ENCODE measurements at places on chromosomes 13 and 19.

GRCh38 chr19:30846102-30846501, 473.9 kb downstream of the ZNF536 start:
- DNase-seq = no peak

DNA sequence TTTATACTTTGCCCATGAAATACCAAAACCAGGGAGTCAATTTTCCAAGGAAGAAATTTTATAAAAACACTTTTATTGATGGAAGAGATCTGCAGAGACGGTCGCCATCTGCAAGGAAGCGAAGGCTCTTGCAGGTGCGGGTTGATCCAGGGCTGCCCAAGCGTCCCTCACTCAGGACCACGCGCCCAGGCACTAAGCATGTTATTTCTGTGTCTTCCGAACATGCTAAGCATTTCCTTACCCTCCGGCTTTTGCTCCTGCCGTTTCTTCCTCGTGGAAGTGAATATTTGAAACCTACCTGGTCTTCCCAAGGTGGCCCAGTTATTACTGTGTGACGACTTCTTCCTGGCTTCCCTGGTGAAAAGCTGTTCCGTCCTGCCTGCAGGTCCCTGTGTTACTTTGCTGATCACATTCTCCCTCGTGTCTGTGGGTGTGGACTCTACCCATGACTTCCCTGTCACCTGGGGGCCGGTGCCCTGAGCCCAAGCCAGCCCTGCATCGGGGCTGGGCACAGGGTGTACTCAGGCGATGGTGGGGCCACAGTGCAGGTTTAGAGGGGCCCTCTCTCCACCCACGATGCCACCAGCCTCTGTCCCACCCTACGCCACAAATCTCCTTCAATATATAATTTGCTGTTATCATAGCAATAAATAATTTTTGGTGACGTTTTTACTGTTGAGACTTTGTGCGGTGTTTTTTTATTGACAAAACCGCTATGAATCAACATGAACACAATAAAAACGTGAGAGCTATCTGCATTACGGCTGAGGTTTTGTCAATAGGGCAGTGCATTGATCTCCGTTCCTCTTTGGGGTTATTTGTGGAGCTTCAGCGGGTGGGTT, 119.4 kb downstream of the URI1 start:
- no peak for DNase-seq

- no peak for DNase-seq
Measured at GRCh38 chr19:40995355-40995754, 4.3 kb downstream of the CYP2B6 start.

- no peak for DNase-seq
Measured at GRCh38 chr13:77820431-77821149, 98.0 kb downstream of the EDNRB start.

DNA sequence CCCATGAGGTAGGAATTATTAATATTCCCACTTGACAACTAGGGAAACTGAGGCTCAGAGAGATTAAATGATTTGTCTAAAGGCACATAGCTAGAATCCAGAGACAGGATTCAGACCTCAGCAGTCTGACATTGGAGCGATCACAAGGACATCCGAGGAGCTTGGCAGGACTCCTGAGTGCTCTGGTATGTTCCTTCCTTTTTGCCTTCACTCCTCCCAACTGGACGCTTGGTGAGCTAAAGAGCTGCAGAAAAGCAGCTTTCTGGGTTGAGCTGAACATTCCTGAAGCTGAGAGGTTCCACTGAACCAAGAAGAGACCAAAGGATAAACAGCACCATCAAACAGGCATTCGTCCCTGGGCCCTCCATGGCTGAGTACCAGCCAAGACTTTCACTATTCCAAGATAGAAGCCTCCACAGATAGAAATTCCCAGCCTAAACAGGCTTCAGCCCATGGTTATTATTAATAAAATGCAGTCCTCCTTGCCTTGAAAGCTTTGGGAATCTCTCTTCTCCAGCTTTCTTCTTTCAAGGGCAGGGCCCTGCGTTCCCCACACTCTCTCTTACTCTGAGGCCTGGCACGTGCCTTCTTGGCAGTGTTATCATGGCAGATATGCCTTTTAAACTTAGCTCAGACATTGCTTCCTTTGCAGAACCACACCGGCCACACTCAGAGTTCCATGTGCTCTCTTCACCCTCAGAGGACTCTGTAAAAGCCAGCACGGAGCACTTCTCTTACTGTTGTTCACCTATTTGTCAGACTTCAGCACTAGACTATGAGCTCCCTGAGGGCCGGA, 97.1 kb downstream of the CYSLTR2 start:
- no peak for DNase-seq

GRCh38 chr13:98447881-98448641, 128.8 kb downstream of the STK24 start:
- DNase-seq = no peak

DNA sequence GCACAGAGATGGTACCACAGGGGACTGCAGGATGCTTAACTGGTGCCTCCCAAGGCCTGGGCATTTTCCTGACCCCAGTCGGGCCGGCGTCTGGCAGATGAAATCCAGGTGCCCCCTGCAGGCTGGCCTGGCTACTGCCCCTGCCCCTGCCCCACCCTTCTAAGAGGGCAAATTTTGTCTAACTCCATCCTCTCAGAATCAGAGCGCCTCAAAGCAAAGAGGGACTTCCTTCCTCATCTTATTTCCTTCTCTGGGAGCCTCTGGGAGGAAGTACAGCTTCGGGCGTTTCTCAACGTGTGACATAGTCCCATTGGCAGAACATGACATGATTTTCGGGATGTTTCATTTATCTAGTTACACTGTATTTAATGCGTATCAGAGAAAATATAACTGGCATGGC, 2.7 kb downstream of the PRKACA start:
- DNase-seq = no peak

GRCh38 chr19:45483033-45483432, 13.8 kb downstream of the RTN2 start:
- DNase-seq = no peak

DNA sequence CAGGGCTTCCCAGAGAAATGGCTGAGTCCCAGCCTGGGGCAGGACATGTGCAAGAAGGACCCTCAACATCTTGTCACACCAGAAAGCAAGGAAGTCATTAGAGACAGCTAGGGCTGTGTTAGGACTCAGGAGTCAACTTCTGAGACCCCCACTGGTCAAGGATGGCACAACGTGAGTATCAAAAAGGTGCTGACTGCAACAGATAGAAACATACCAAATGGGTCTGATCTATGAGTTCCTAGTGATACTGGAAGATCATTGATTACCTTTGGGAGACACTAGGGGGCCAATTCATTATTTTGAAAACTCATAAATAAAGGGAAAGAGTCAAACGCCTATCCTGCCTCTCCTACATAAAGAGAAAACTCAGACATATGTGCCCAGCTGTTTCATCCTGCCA, 73.5 kb upstream of the GJB6 start:
- no peak for DNase-seq

GRCh38 chr19:49852631-49853126, 1.7 kb downstream of the PTOV1 start:
- DNase-seq = no peak

GRCh38 chr19:48548253-48548911, 3.6 kb upstream of the SULT2B1 start:
- no peak for DNase-seq

DNA sequence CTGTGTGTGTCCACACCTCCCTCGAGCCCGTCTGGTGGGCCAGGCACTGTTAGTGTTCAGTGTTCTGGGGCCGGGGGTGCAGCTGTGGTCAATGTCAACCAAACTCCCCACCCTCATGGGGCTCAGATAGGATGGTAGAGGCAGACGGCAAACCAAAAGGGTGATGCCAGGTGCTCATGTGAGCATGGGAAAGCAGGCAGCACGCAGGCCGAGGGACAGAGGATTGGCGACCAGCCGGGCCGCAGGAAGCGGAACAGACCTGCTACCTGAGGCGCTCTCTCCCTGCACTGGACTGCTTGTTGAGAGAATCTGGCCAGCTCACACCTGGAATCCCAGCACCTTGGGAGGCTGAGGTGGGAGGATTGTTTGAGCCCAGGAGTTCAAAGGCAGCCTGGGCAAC, 29.1 kb downstream of the DHX34 start:
- no peak for DNase-seq

DNA sequence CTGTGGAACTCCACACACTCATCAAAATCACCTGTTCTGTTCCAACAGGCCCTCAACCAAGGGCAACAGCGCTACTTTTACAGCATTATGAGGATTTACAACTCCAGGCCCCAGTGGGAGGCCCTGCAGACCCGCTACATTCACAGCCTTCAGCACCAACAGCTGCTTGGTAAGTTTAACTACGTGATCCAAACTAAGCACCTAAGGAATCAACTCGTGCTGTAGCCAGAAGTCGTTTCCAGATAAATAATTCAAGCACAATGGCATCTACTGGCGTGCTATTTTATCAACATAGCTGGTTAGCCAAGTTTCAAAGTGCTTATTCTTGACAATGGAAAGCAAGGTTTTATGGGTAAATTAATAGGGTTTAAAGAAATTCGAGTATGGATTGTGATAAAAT, 5.3 kb downstream of the FAM216B start:
- no peak for DNase-seq

DNA sequence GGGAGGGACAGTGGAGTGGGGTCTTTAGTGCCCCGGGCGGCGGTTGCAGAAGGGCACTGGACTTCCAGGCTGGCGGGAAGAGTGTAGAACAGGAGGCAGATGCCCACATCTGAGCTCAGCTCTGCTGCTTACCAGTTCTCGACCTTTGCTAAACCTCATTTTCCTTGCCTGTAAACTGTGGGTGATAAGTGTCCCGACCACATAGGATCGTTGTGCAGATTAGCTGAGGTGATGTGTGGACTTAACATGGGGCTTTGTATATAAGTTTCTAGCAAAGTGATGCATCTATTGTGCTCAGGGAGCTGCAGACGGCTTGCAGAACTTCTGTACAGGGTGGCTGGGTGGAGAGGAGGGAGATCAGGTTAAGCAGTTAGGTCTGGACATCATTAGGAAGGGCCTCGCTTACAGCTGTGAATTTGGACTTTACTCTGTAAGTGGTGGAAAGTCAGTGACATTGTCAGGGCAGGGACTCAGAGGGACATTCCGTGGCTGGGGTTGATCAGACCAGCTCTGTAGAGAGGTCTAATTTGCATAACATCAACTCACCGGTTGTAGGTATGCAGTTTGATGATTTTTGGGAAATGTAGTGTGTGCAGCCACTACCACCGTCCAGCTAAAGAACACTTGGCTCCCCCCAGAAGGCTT, 70.0 kb downstream of the SPATA13 start:
- DNase-seq = no peak

- no peak for DNase-seq
Measured at GRCh38 chr13:33676045-33676989, 141.6 kb upstream of the RFC3 start.

GRCh38 chr19:8305798-8306197, 2.4 kb downstream of the CD320 start:
- no peak for DNase-seq

- no peak for DNase-seq
Measured at GRCh38 chr13:66353664-66354063, 876.5 kb downstream of the PCDH9 start.

DNA sequence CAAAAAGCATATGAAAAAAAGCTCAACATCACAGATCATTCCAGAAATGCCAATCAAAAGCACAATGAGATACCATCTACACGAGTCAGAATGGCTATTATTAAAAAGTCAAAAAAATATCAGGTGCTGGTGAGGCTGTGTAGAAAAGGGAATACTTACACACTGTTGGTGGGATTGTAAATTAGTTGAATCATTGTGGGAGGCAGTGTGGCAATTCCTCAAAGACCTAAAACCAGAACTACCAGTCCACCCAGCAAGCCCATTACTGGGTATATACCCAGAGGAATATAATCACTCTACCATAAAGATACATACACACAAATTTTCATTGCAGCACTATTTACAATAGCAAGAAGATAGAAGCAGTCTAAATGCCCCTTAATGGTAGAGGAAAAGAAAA, 529.9 kb downstream of the SLITRK1 start:
- no peak for DNase-seq

- no peak for DNase-seq
Measured at GRCh38 chr13:100176801-100177400, 88.0 kb downstream of the PCCA start.

GRCh38 chr19:58252102-58252685, 23.5 kb downstream of the ZNF544 start:
- DNase-seq = no peak

DNA sequence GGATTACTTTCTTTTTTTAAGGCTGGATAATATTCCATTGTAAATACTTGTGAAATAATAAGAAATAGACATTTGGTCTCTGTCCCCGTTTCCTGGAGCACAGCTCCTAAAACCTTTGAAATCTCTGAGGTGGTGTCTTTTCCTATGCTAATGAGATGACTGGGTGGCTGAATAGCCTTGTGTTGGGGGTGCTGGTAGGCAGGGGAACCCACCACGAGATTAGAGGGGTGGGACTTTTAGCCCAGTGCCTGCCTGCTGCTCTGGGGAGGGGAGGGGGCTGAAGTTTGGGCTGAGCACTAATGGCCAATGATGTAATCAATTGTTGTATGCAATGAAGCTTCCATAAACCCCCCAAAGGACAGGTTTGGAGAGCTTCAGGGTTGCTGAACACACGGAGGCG, 175.7 kb downstream of the FGF9 start:
- DNase-seq = no peak

- peak; percentile 13 for DNase-seq
Measured at GRCh38 chr13:50244713-50245574, 229.7 kb downstream of the KCNRG start.

GRCh38 chr13:50441130-50441529, 402.4 kb downstream of the DLEU7 start:
- no peak for DNase-seq

GRCh38 chr19:13906521-13906904, 512 bp downstream of the CC2D1A start:
- no peak for DNase-seq

DNA sequence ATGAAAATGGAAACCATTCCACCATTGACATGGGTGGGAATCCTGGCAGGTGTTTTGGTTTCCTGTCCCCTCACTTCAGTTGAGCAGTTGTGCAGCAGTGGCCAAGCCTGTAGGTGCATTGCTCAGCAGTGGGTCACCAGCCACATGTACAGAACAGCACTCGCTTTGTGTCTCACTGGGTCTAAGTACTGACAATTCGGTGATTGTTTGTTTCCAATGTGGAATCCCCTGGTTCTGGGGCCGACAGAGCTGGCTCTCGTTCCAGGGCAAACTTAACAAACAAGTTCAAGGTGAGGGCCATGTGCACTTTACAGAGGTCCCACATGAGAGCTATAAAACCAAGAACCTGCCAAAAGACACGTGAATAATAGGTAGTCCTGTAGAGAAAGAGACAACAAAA, 54.1 kb upstream of the SPATA13 start:
- DNase-seq = no peak

DNA sequence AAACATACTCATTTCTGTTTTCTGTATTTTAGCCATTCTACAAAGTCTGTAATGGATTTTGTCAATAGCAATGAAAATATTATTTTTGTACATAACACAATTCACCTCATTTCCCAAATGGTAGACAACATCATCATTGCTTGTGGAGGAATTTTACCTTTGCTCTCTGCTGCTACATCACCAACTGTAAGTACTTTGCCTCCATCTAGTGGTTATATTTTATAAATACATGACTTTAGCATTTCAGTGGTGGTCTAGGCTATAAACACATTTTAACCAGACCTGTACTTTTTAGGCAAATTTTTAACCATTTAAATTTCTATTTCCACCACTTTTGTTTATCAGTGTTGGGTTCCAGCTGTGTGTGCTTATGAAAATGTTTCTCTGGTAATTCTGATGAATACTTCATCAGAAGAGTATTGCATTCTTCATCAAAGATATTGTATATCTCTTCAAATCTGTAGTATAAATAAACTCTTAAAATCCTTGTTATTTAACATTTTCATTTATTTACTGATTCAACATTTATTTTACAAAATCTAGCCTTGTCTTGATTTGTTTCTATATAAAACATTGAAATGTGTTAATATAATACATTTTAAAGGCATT, 222.4 kb downstream of the NBEA start:
- DNase-seq = no peak
